MCF 10A (cell line): ENCODE measurements at places on chromosomes 7 and 10.

DNA sequence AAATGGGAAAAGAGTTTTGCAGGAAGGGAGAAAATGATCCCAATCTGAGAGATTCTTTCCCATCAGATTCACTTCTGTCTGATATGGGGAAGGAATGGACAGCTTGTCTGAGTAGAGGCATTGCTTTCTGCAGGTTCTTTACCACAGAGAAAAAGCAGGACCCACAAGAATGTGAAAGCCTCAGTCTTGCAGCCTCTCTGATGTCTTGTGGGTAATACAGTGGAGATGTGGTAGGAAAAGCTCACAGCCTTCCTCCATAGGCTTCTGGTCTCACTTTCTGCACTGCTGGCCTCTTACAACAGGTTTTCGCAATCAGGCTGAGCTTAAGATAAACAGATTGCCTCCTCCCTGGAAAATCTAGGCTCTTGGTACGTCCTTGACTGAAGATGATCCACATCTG is 551 bp downstream of the IFIT1 start:
- peak; percentile 48 for DNase-seq

DNA sequence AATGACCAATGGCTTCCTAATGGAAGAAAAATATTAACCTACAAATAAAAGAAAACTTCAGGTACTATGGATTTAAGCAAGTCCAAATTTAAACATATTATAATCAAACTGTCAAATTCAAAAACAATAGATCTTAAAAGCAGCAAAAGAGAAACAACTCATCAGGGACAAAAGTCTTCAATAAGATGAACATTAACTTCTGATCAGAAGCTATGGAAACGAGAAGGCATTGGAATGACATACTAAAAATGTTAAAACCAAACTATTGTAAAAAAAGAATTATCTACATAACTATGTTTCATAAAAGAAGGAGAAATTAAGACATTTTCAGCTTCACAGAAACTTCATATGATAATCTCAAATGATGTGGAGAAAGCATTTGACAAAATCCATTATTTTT is 334.7 kb downstream of the ANKRD7 start:
- no peak for DNase-seq

- DNase-seq, result no peak
Measured at GRCh38 chr7:107678110-107678753, 17.6 kb downstream of the SLC26A4 start.

GRCh38 chr7:143299346-143299745 is 11.2 kb downstream of the CASP2 start:
- DNase-seq, result no peak

- DNase-seq, result no peak
Measured at GRCh38 chr7:149432121-149432691, 28.7 kb downstream of the ZNF777 start.

DNA sequence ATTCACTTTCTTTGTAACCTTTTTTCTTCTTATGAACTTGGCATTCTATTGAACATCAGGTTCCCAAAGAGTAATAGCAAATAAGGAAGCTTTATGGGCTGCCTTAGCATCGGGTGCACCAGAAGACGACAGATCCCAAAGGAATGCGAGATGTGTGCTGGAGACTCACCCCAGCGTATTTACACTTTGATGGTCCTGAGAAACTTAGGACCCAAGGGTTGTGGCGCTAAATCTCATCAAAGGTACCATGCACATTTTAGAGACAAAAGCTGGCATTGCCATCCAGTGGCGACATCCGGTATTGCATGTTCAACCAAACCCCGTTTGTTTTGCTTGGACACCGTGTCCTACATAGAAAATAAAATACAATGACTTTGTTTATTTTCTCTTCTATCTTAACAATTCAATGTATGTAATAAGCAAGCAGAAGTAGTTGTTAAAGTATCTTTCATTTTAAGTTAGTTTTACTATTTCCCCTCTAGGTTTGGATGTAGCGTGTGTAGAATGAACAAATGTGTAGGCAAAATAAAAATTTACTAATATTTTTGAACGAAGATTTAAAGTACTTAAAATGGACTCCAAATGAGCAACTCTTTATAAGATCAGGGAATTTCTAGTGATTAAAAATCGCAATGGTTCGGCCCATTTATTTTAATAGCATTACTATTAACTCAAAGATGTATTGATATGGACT is 1154.8 kb downstream of the GATA3 start:
- DNase-seq, result peak; percentile 71

DNA sequence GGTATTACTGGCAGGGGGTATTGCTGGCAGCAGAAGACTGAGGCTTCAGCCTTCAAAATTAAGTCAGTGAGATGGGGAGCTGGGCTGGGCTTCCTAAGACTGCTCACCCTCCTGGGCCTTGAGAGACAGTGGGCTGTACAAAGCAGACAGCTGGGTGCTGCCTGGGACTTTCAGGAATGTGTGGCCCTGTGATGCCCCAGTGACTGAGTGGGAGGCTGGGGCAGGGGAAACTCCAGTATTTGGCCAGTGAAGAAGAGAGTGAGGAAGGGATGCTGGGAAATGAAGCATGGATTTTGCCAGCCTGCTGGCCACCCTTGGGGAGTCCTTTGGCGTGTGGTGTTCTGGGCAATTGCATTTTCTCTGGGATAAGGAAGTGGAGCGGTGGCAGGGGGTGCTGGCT is 442 bp downstream of the ANKRD2 start:
- no peak for DNase-seq

DNA sequence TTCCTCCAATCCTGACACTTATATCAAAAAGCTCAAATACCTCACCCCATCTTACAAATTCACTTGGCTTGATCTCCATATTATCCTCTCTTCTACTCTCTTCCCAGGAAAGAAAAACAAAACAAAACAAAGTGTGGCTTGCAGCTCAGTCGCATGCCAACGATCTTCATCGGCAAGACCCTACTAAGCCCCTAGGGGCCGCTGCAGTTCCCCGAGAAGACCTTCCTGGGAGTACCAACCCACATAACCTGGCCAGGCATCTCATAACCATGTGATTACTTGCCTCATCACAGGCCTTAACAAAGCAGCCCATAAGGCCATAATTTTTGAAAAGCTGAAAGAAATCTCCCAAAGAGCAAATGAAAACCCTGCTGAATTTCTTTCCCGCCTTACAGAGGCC is 103.7 kb downstream of the ZNF92 start:
- DNase-seq, result peak; percentile 18

DNA sequence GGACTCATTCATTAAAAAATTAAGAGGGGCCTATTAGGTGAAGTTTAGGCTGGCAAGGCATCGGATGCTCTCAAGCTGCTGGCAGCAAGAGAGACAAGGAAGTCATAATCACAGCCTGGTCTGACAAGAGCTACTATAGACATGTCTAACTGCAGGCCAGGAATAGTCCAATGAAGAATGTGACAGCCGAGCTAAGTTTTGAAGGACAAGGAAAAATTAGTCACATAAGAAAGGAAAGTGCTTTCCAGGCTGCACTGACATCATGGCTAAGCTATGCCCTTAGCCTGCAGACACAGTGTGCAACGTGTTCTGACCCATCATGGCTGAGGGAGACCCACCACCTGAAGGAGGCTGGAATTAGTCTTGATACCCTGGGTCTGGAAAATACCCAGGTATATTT is 281.1 kb downstream of the PLXNA4 start:
- no peak for DNase-seq

DNA sequence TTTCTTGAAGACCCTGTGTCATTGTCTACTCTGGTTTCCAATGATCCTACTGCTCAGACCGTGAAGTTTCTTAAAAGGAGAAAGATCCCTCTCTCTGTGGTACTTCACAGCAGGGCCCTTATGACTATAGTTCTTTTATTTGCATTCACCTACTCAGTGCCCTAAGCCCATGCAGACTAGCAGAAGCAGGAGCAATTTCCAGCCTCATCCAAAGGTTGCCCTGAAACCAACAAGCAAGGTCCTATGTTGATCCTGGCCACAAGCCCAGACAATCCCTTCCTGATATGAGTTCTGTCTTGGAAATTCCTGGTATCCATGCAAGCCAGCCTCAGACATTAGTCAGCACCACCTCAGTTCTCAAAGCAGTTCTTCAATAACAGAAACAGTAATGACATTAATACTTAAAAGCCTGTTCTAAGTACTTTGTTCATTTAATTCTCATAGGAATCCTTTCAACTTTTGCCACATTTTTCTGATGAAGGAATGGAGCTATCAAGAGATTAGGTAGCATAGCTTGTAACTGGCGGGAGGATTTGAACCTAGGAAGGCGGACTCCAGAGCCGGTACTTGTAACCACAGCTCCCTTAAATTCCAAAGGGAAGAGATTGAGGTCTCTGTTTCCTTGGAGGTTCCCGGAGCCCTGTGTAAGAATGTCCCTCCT is 58.1 kb upstream of the ST8SIA6 start:
- DNase-seq, result peak; percentile 97

GRCh38 chr10:4074545-4075407 is 289.8 kb upstream of the KLF6 start:
- DNase-seq, result peak; percentile 27

DNA sequence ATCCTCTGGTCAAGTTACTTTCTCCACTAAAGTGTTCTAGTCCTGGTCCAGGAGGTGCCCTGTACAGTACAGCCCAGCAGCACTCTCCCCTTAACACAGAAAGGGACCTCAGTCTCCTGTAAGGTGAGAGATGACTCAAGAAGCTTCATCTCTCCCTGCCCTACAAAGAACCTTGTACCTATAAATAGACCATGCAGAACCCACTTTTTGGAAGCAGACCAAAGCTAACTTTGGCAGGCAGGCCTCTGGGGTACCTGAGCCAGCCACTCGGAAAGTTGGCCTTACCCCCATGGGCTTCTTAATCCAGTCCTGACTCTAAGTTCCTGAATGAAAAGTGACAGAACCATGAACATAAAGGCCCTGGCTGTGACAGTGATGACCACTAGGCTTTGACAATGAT is 454.8 kb downstream of the KCNMA1 start:
- no peak for DNase-seq

DNA sequence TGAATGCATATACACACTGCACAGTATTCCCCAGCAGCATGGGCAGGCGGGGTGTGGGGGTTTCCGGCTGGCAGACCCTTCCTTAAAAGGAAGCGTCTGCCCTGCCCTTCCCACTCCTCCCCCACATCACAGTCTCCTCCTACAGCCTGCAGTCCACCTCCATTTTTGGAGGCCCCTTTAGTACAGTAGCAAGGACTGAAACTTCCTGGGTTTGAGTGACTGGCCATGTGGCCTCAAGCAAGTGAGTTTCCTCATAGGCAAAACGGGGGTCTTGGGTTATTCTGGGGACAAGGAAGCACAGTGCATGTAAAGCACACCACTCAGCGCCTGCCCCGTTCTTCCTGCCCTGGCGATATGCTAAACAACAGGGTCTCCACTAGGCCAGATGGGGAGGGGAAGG is 62.1 kb upstream of the COL13A1 start:
- DNase-seq, result no peak

GRCh38 chr10:127993056-127993690 is 86.3 kb downstream of the PTPRE start:
- DNase-seq, result no peak

- peak; percentile 88 for DNase-seq
Measured at GRCh38 chr10:108358912-108359311, 1194.4 kb upstream of the SORCS1 start.

- no peak for DNase-seq
Measured at GRCh38 chr10:3427347-3427746, 254.8 kb upstream of the PITRM1 start.

- no peak for DNase-seq
Measured at GRCh38 chr7:64099656-64100531, 54.7 kb downstream of the ZNF727 start.

- no peak for DNase-seq
Measured at GRCh38 chr10:113222207-113222606, 272.2 kb downstream of the TCF7L2 start.

- DNase-seq, result no peak
Measured at GRCh38 chr10:10403762-10404161, 613.9 kb upstream of the CELF2 start.

- no peak for DNase-seq
Measured at GRCh38 chr7:77727527-77727926, 31.3 kb downstream of the RSBN1L start.

DNA sequence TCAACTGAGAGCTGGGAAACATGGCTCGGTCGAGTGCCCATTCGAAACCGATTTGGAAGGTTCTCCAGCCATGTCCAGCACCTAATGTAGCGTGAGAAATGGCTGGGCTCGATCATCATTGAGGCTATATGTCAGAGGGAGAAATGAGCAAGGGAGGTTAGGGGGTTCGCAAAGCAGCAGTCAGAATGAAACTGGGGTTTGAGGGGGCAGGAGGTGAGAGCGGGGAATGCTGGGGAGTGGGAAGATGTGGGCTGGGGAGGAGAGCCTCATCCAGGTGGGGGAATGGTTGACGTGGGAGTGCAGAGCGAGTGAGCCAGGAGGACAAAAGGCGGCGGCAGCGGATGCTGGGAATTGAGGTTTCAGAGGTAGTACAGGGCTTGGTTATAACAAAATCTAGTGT is 34.8 kb upstream of the GALNTL5 start:
- no peak for DNase-seq

DNA sequence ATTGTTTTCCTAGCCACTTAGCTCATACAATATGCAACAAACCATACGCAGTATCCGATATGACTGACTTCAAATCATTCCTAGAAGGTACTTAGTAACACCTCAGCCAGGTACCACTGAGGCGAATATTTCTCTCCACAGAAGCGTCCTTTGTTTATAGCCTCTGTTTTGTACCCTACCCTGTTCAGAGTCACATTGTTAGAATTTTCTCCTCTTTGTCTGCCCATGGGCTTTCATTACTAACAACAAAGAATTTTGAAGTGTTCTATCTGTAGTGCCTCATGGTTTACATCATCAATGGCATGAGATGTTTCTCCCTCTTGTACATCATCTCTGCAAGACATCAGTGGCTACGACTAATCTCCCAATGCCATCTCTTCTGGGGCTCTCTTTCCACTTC is 212.4 kb upstream of the GLI3 start:
- DNase-seq, result no peak

- DNase-seq, result no peak
Measured at GRCh38 chr7:157786375-157787274, 449.8 kb downstream of the DNAJB6 start.

DNA sequence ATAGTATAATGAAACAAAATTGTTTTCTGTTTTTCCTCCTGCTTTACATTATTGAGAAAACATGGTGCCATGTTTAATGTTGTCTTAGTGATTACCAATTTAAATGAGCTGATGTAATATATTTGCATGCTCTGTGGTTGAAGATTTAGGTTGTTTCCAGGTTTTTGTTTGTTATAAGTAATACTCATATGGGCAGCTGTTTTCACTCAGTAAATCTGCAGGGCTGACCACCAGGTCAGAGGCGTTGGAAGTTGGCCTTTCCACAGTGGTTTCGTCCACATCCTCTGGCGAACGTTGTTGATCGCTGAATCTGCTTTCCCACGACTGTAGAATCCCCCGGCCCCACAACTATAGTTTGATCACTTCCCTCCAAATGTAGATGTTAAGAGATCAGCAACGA is 21.6 kb upstream of the PURB start:
- DNase-seq, result no peak
